ENCODE measurements at places on chromosomes 16 and 17. TPM values are rescaled to one million over a fixed set of nuclear protein-coding genes. Genes with fewer than 3 reads are reported as not detected.

GRCh38 chr17:28623696-28624095 lies 9.7 kb upstream of the RSKR start:
- DNase-seq = no peak

GRCh38 chr16:86667035-86667434 lies 88.7 kb downstream of the FOXL1 start:
- no peak for DNase-seq

- peak; percentile 36 for DNase-seq
These were observed 42.7 kb upstream of the SMPD3 start for GRCh38 chr16:68490829-68491575.

The ELP5 gene
- 37.0 TPM for total RNA-seq

GRCh38 chr17:774313-774584 lies 7.8 kb downstream of the GLOD4 start:
- no peak for DNase-seq

The ADAMTS18 gene
- total RNA-seq = under 0.01 TPM

The FAM83G gene
- 19.3 TPM for total RNA-seq

DNA sequence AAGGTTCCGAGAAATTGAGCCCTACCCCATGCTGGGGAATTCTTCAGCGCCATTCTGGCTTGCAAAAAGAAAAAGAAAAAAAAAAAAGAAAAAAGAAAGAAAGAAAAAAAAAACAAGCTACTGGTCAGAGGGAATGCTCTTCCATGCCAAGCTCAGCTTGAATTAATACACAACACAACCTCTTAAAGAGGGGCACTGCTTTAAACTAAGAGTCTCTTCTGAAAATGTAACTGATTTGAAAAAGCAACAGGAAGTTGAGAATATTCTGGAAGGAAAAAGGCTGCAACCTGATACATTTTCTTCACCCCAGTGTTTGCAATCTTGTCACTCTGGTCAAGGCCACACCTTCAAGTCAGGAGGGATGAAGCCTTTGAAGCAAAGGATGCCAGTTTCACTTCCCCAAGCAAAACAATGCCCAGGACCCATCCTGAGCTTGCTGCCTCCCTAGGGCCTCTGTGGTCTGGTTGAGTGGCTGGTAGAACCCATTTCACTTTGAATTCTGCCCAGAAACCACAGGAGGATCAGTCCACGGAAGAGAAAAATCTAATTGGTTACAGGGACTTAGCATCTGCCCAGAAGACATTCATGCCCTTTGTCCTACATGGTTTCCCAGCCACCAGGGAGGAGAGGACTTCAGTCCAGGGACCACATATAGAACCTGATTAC lies 389.7 kb downstream of the SOX9 start:
- no peak for DNase-seq

DNA sequence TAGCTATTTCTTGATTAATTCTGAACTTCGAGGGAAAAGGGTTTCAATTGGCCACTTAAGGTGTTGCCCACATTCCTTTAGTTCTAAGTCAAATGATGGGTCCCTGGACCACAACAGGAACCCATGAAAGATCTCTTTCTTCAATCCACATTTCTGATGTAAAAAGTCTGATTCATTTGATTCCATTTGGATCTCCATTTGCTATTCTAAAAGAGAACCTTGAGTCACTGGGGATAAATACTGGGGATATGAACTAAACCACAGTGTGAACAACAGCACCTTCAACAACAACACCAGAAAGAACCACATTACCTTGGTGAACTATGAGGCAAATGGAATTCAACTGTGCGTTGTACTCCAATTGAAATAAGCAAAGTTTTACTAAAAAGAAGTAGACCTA lies 108.9 kb upstream of the IRX5 start:
- DNase-seq = no peak

The TBX6 gene
- 0.07 TPM for total RNA-seq

The GP2 gene
- not detected for total RNA-seq

GRCh38 chr17:77280304-77281121 lies 139.7 kb downstream of the SEC14L1 start:
- DNase-seq = no peak

GRCh38 chr16:78664811-78665772 lies 565.6 kb downstream of the WWOX start:
- no peak for DNase-seq

- no peak for DNase-seq
These were observed 845 bp downstream of the SGCA start for GRCh38 chr17:50166518-50167181.

The SDK2 gene
- 0.07 TPM for total RNA-seq

DNA sequence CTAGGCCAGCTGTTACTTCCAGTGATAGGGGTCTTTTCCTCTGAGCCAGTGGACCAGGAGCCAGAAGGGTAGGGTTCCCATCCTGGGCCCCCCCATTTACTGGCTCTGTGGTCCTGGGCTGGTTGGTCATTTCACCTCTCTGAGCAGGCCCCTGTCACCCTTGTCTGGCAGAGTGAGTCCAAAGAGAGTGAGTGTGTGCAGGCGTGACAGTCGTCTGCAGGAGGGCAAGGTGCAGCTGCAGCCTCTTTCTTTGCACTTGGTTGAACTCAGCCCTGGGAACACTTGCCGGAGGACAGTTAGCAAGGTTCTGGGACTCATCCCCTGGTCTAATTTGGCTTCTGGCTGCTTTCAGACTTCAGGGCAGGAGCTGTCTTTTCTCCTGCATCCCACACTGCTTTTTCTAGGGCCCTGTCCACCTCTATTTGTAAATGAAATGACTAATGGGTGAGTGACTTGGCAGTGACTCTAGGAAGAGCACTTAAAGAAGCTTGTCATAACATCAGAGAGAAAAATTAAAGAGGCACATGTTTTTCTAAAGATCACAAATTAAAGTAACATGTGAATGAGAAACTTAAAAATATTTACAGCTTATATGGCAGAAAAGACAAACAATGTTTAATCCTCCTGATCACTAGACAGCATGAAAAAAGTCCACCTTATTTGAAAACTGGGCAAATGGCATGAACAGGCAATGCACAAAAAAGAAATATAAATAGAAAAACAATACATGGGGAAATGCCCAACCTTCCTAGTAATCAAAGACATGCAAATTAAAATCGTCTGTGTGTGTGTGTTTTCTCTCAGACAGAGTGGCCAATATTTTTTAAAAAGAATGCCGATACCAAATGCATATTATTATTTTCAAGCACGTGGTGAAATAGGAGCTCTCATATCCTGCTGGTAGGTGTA lies 137.5 kb downstream of the NTN1 start:
- DNase-seq = no peak

- DNase-seq = no peak
These were observed 1.1 kb upstream of the CAPN15 start for GRCh38 chr16:526181-527014.

- DNase-seq = no peak
These were observed 30.2 kb downstream of the PLCD3 start for GRCh38 chr17:45101883-45102811.

The TNS4 gene
- total RNA-seq = not detected

The KCNJ12 gene
- total RNA-seq = 0.14 TPM

DNA sequence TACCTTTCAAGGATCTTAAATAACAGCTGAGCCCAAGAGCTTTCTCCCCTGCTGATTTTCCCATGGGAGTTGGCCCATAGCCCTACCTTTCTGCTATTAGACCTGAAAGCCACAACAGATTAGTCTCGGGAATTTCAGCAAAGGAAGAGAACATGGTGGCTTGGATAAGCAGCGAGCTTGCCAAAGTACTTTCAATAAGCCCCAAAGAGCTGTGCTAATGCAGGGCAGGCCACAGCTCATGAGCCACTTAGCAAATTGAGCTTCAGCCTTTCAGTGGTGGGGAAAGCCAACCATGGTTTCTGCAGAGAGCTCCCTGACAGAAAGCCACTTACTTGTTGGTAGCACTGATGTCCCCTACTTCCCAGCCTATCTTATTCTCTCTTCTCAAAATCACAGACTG lies 217.8 kb upstream of the IRX5 start:
- DNase-seq = no peak

The CTF1 gene
- total RNA-seq = 0.87 TPM

DNA sequence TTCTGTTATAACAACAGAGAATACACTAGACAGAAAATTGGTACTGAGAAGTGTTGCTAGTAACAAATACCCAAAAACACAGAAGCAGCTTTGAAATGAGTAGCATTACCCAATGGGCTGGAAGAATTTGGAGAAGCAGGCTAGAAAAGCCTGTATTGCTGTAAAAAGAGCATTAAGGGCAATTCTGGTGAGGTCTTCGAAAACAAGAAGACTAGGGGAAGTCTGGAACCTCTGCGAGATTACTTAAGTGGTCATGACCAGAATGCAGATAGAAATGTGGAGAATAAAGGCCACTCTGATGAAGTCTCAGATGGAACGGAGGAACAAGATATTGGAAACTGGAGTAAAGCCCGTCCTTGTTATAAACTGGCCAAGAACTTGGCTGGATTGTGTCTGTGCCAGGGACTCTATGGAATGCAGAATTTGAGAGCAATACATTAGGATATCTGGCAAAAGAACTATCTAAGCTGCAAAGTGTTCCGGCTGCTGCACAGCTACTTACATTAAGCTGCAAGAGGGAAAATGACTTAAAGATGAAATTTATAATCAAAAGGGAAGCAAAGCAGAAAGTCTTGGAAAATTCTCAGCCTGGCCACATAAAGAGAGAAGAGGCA lies 44.9 kb upstream of the PEMT start:
- DNase-seq = no peak

The UTS2R gene
- total RNA-seq = not detected

DNA sequence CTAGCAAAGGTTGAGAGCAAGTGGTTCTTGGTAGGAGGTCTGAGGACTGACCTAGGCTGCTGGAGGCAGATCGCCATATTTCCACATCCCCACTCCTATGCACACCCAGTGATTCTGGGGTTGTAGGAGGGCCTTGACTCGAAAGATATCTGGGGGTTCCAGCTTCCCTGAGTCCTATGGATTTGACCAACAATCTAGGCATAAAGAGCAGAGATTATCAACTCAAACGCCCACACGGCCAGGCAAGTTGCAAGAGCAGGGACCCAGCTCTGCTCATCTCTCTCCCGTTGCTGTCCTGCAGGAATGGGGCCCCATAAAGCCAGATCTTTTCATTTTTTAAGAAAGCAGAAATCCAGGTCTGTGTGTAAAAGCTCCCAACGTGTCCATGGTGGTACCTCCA lies 94.6 kb downstream of the SOCS1 start:
- DNase-seq = no peak

DNA sequence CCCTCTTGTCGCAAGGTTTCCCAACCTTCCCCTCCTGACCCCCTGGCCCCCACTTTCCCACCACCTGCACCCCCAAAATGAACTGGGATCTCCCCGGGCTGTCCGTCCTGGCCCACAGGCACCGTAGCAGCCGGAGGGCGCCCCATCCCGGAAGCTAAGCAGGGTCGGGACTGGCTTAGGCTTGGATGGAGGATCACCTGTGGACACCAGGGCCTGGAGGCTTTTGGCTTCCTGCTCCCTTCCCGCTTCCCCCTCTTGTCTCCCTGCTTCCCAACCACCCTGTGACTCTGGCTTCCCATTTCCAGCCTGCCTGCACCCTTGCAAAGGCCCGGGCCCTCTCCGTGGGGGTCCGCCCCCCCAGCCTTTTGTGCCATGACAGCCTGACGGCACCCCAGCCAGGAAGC lies 2291.3 kb downstream of the TP53TG3F start:
- DNase-seq = no peak

- no peak for DNase-seq
These were observed 4.7 kb upstream of the TGFB1I1 start for GRCh38 chr16:31467151-31467773.

DNA sequence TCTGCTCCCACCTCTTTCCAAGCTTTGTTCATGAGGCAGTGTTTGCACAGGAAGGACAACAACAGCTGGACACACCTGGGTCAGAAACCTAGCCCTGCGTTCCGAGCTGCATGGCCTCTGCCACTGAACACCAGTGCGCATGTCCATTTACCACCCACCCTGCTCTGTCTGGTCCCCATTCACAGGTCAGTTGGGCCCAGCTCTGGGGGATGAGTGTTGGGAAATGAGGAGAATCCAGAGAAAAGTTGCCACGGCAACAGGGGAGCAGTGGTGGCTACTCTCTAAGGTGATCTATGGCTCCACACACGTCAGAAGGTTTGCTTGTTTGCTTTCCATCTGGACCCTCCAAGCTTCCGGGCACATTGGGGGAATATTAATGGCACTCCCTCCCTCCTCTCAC lies 70.4 kb upstream of the ASIC2 start:
- no peak for DNase-seq

GRCh38 chr17:70420861-70421445 lies 251.6 kb downstream of the KCNJ2 start:
- peak; percentile 4 for DNase-seq

DNA sequence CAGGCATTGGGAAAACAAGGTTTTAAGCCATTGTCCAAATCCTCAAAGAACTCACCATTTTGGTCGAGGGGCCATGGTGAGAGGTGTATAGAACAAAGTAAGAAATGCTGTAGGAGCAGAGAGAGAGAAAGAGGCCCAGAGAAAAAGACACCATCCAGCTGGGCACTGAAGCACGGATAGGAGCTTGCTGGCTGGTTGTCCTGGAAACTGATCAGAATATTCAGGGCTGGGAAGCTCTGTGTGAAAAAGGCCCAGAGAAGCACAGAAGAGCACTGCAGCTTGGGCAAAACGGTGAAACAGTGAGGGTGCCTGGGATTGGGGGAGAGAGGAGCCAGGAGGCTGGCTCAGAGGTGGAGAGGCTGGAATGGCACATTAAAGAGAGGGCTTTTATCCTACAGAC lies 16.5 kb downstream of the HS3ST3B1 start:
- no peak for DNase-seq

The CCDC144A gene
- 0.22 TPM for total RNA-seq

DNA sequence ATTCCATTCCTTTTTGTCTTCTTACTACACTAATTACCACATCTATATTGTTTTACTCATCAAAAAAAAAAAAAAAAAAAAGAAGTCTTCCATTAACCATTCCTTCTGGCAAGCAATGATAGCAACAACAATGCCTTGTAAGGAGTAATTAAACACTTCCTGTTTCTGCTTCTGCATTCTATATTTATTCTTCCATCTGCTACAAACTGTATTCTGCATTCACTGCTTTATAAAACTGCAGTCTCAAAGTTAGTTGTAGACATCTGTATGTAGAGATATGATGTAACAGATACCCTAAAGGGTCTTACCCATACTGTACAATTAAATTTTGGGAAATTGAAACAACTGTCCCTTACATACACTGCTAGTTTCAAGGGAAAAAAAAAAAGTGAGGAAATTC lies 28.7 kb upstream of the ABCA6 start:
- DNase-seq = no peak

DNA sequence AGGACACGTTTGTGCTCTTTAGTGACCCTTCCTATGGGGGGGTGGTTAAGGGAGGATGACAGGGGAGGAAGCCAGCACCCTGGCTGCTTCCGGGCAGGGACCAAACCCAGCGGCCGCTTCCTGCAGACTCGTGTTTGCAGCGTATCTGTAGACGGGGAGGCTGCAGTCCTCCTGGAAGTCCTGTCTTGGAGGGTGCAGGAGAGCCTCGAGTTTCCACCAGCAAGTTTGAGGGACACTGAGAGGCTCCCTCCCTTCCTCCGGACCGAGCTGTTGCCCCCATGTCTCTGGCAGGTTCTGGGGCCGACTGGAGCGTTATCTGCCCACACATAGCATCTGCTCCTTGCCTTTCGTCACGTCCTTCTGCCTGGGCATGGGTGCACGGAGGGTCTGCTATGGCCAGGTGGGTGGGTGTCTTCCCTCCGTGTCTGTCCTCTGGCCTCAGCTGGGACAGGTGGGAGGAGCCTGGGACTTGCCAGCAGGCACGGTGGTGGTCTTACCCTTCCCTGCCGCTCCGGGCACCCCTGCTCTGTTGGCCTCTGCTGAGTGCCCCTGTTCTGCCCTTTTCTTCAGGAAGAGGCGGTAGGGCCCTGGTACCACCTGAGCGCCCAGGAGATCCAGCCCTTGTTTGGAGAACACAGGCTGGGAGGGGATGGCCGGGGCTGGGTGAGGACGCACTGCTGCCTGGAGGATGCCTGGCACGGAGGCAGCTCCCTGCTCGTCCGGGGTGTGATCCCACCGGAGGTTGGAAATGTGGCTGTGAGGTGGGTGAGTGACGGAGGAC lies 8.8 kb downstream of the ENGASE start:
- DNase-seq = no peak
